ENCODE measurements at places on chromosomes 3 and 15.

- no peak for DNase-seq
Measured at GRCh38 chr3:71636482-71636881, 53.0 kb upstream of the FOXP1 start.

DNA sequence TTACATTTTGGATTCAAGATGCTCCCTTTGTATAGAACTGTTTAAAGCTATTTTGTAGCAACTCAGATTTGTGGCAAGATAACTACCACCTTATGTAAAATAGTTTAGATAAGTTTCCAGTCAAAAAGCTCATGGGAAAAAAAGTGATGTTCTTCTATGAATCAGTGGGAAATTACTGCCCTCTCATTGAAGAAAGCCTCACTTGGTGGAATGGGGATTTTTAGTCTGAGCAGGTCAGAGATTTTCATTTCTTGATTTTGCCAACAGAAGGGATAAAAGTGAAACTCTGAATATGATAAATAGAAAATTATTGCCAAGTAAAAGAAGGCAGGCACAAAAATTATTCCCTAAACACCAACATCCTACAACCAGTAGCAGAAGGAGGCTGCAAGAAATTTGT lies 25.8 kb upstream of the CSTA start:
- no peak for DNase-seq

DNA sequence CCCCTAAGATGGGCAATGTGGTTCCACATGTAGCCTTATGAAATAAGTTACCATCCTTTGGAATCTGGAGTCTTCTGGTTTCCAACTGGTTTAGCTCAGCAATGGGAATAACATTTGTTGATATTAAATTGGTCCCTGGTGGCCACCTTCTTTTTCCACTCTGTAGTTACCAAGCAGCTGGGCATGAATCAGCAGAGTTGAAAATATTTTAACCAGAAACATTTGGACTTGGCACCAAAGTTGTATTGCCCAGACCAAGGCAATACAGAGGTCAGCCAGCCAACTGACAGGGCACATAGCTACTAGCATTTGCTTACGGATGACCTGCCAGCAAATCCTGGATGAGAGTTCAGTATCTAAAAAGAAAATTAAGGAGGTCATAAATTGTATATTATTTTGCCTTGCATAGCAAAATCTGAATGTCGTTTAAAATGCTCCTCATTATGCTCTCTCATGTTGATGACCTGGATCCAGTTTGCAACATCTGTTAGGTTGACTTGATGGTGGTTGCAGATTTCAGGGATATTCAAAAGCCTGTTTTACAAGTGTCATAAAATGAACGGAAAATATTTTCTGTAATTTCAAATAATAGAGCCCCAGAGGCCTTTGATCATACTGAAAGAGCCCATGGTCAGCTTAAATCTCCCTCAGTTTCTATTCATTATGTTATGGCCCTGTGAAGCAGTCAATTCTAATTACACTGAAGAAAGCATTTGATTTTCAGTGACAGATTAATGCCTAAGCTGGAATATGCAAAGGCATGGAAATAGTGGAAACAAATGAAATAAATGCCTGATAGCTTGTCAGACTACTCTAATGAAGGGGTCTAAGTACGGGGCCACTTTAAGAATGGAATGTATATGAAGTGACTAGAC lies 54.6 kb downstream of the PPM1L start:
- DNase-seq, result no peak

DNA sequence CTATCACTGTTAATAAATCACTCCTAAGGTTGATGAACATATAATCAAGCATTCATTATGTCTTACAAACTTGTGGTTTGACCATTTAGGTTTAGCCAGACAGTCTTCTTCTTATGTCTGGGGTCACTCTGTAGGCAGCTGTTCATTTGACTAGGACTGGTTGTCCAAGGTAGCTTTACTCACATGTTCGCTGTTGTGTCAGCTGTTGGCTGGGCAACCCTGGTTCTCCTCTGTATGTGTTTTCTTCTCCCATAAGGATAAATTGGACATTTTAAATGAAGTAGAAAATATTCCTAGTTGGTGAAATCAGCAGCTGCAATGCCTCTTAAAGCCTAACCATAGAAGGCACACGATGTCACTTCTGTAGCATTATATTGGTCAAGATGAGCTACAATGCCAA lies 635.1 kb downstream of the EPHA3 start:
- DNase-seq, result no peak

DNA sequence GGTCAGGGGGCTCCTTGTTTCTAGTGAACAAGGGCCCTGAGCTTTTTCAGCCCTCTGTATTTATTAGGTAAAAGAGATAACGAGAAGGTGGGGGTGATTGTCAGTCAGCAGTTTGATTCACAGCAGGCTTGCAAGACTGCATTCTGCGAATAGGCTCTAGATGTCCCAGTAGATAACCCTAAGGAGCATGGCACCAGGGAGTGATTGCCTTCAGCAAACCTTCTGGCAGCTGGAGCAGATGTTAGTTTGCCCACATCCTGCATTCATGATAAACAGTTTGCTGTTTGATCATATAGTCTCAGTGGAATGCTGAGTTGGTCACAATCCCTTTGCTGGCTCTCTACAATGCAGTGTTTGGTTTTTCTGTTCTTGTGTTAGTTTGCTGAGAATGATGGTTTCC lies 161.3 kb upstream of the GADL1 start:
- no peak for DNase-seq

DNA sequence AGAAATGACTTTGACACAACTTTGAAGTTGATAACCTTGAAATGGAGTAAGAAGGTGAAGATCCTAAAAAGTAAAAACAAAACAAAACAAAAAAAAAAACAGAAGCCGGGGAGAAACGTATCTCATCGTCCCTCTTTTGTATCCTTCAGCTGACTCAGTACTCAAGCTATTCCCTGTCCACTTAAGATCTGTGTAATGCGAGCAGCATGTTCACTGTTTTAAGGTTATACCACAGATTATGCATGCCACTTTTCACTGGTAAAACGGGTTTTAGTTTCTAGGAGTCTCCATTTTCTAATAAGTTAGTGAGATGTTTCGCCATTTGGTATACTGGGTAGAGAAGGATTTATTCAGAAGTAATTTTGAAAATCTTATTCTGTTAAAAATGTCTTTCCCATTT lies 324.3 kb downstream of the FEZF2 start:
- no peak for DNase-seq

- DNase-seq, result no peak
Measured at GRCh38 chr3:15342945-15343344, 10.6 kb upstream of the SH3BP5 start.

GRCh38 chr15:33182926-33183325 lies 11.6 kb downstream of the FMN1 start:
- DNase-seq, result no peak

DNA sequence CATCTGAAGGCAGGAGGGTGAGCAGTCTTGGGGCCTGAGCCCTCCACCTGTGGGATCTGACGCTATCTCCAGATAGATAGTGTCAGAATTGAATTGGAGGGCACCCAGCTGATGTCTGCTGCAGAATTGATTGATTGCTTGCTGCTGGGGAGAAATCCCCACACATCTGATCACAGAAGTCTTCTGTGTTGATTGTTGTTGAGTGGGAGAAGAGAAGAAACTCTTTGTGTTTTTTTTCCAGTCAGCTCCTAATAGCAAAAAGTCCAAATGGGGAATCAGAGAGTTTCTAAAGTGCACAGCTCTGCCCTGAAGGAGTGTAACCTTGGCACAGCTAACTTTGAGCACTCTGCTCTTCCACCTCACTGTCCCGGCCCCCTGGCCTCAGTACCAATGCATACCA lies 66.1 kb downstream of the RAB11A start:
- no peak for DNase-seq

DNA sequence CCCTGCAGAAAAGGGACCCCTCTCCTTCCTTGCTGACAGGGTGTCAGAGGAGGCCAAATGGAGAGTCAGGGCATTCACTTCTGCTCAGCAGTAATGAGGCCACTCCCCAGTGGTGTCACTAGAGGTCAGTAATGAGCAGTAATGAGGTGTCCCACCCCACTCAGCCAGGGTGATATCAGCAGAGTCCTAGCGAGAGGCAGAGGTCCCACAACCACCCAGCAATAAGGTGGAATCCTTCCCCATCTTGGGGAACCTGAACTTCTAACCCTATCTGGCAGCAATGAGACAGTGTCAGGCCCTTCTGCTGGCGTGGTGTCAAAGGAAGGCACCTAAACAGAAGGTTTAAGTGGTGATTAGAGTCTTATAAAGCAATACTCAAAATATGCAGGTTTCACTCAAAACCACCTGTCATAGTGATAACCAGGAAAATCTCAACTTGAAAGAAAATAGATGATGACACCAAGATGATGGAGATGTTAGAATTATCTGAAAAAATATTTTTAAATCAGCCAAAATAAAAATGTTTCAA lies 12.9 kb downstream of the OCA2 start:
- DNase-seq, result peak; percentile 79

DNA sequence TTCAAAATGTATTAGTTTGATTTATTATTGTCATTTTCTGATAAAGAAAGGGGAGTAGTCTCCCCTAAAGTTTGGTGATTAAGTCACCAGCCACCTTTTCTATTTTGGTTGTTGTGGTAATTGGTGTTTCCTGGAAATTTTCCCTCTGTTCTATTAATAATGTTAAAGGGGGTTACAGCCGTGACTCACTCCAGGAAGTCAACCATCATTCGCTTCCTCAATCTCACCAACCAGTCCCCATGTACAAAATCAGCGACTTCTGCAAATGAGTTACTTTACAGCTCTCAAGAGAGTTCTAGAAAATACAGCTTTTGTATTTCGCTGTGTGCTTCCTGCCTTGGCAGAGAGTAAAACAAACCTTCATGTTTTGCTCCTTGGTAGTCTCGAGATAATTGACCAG lies 285.1 kb downstream of the LPP start:
- peak; percentile 77 for DNase-seq

DNA sequence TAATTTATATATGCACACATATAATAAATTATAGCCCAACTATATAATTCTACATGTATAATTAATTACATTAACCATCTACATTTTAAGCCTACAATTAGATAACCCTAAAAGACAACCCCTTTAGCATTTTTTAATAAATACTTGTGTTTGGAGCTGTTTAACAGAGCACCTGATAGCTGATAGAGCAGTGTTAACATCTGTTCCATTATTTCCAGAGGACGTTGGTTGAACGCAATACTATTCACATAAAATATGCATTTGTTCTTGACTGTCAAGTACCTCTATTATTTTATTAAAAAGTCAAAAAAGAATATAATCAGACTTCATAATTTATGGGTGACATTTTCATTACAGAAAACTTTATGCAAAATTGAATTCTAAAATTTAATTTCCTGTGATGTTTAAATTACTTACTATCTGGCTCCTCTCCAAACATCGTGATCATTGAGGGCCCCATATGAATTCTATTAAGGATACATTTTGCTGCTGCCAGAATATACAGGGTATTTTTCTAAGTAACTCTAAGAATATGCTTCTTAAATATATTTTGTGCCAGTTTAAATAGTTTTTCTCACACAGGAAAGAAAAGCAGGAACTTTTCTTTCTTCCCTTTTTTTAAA lies 234.3 kb downstream of the SHOX2 start:
- no peak for DNase-seq

DNA sequence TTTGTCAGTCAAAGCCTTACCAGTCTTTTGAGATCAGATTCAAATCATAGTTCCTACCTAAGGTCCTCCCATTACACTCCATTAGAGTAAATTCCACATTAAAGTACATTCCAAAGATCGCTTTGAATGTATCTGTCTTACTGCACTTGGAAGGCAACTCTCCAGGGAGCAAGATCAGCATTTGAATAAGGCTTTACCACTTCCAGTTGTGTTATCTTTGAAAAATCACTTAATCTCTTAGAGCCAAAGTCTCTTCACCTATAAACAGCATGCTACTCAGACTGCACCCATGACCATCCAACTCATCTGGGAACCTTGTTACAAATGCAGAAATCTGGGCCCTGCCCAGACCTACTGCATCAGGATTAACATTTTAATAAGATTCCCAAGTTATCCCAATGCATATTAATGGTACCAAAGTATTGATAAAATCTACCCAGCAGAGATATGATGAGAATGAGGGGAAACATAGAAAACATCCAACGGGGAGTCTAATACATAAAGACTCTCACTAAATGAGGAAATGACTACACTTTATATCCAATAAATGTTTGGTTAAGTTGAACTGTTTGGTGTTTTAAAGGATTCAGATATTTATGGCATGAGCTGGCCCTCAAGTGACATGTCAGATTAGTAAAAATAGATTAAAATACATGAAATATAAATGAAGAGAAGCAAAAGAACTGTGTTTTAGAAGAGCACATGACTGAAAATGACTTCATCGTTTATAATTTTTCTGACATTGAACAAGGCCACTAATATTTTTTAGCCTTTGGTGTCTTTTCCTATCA lies 75.9 kb downstream of the TNIK start:
- DNase-seq, result no peak

DNA sequence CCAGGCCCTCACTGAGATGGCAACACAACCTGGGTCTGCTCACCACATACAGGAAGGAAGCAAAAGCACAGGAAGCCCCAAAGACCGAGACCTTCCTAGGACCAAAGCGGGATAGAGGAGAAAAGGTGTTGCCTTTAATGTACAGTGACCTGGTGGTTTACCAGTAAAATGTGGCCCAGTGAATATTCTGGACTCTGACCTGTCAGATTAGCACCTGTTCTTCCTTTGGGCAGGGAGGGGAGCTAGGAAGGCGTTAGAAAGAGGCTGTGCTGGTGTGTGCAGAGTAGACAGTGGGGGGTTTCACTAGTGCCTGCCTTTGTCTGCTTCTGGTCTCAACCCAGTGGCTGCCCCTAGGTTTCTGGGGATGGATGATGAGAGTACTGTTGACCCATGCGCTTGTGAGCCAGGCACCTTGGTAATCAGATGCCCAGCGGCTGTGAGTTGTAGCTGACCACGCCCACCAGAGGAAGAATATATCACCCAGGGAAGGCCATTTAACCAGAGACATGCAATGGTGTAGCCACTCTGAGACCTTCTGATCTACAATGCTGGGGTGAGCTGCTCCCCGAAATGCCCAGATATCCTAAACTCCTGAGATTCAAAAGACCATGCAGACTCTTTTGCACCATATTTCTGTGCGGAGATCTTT lies 90.1 kb upstream of the NEO1 start:
- no peak for DNase-seq

DNA sequence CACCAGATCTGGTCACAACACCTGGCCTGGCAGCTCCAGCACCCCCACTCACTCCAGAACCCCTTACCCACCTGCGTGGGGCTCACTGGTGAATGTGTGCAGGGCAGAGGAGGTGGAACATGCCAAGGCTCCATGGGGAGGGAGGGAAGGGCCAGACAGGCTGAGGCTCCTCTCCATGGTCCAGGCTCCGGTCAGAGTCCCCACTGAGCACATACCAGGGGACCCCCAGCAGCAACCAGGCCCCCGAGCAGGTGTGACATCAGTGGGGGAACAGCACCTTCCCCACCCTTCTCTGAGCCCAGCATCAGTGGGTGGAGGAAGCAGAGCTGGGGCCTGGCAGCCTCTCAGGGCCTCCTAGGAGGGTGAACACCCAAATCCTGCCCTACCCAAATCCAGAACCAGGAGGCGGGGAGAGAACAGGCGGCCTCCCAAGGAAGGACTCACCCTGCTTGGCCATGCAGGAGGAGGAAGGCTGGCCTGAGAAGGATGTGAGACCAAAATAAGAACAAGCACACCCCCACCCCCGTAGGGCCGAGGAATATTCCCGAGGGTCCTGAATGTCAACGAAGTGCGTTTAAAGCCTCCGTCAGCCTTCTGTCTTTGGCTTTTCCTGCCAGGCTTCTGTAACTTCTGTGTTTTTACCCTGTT lies 1.1 kb upstream of the GP9 start:
- DNase-seq, result no peak

- DNase-seq, result no peak
Measured at GRCh38 chr3:2656806-2657777, 453.1 kb downstream of the IL5RA start.

Measured in natural killer cell treated with Interleukin-12 subunit alpha and Interleukin-12 subunit beta and Interleukin-15 and Interleukin-18, amount 100 ng/mL, for 72 hours (primary cell).